Endodermal cell (in vitro differentiated cells): ENCODE measurements at places on chromosomes 3 and 15. TPM values are rescaled to one million over a fixed set of nuclear protein-coding genes. Genes with fewer than 3 reads are reported as not detected.

The OCA2 gene
- 0.27 to 0.63 TPM (median 0.29 TPM) in 3 replicates for total RNA-seq

The FBXW12 gene
- total RNA-seq, result 0.55 to 1.4 TPM (median 0.63 TPM) in 3 replicates

The CCDC39 gene
- 0.20 and 0.25 TPM in 2 replicates for total RNA-seq

The TMEM207 gene
- not detected in 3 replicates for total RNA-seq

The TNFAIP8L3 gene
- total RNA-seq, result 0.27 and 0.31 TPM in 2 replicates

The DIS3L gene
- total RNA-seq, result 37.0 and 38.4 TPM in 2 replicates

DNA sequence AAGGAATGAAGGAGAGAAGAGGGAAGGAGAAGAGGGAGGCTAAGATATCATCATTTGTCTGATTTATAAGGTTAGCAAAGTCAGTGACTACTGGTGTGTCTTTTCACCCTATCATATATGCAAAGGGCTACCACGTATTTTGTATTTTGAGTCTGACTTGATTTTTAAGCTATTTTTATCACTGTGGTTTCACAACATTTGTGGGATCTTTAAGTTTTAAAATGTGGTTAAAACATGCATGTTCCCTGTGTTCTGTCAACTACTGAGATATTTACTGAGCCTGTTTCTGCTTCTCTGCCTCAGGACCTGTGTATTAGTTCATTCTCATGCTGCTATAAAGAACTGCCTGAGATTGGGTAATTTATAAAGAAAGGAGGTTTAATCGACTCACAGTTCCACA lies 22.5 kb upstream of the SPTSSB start:
- DNase-seq, result no peak

- peak; percentile 77 for DNase-seq
Observed at GRCh38 chr3:119240101-119240590, 532 bp downstream of the B4GALT4 start.

DNA sequence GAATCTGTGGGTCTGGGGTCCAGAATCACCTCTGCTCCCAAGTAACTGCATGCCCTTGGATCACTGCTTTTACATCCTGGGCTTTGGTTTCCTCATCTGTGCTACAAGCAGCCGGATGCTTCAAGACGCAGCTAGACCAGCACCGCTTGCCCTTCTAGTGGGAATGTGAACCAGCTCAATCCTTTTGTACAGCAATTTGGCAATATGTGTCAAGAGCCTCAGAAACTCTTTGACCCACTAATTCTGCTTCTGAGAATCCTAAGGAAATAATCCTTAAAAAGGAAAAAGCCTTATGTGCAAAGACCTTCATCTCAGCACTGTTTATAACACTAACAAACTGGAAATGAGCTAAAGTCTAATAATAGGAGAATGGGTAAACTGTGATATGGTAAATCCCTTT lies 48.7 kb downstream of the ADCY5 start:
- DNase-seq, result no peak

DNA sequence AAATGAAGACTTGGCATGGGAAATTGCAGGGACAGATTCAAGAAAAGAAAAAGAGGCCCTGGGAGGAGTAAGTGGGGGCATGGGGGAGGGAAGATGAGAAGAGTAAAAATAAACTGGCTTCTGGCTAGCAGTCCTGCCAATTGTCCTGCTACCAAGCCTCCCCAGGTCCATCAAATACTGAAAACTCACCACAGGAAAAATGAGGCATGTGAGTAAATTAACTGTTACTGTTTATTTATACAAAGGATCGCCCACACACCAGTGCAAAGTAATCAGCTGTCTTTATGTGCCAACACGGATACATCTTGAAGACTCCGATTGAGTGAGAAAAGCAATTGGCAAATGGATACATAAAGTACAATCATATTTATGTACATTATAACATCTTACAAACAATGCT lies 10.7 kb upstream of the KLHL25 start:
- DNase-seq, result no peak

GRCh38 chr15:69133862-69134519 lies 26.4 kb upstream of the GLCE start:
- DNase-seq, result no peak

- no peak for DNase-seq
Observed at GRCh38 chr15:95839367-95839782, 491.1 kb upstream of the NR2F2 start.

DNA sequence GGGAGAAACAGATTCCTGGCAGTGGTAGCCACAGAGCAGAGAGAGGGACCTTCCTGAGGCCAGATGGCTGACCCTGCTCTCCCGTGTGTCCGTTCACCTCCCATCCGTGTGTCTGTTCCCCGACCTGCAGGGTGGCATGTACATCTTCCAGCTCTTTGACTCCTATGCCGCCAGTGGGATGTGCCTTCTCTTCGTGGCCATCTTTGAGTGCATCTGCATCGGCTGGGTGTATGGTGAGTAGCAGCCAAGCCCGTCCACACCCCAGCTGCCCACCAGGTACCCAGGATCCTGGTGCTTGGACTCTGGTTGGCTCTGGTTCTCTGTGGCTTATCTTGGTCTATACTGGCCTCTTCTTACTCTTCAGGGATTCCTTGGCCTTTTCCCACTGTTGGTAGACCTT lies 59.5 kb upstream of the SLC6A1 start:
- no peak for DNase-seq

- no peak for DNase-seq
Observed at GRCh38 chr3:56789076-56789475, 12.7 kb downstream of the ARHGEF3 start.
